ENCODE measurements at places on chromosomes 6 and 20.

GRCh38 chr6:15549371-15549770, 113.5 kb downstream of the DTNBP1 start:
- no peak for DNase-seq

GRCh38 chr6:3316331-3316730, 57.6 kb downstream of the PSMG4 start:
- no peak for DNase-seq

GRCh38 chr6:20827798-20828197, 293.5 kb downstream of the CDKAL1 start:
- DNase-seq: peak; percentile 84

GRCh38 chr6:133973109-133973971, 20.3 kb downstream of the TBPL1 start:
- no peak for DNase-seq

DNA sequence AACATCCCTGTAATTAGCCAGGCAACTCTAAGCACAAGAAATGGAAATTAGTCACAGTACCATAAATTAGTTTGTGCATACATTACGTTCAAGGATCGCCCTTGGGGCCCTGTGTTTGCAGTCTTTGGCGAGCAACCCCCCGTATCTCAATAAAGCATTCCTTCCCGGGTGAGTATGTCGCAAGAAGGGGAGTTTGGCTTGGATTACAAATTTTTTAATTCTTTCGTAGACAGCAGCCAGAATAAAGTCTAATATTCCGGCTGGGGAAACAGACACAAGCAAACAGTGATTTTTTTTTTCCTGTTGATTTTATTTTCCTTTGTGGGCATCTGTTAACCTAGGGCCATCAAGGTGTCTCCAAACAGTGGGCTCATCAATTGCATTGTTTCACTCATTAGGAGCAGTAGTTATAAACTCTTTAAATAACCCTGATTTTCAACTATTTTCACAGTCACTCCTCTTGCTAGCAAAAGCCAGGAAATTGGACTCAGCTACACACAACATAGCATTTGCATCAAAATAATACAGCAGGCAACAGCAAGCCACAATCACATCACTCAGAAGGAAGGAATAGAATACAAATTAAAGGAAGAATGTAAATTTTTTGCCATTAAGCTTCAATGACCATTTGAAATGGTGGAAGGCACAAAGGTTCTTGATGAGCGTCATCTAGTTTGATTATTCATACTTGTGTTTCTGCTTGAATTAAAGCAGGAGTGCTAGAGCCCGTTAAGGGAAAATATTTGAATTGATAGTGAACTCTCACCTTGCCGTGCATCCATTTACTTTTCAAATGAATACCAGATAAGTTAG, 85.3 kb downstream of the LINC00237 start:
- DNase-seq: no peak

GRCh38 chr20:51960047-51960675, 157.8 kb upstream of the SALL4 start:
- DNase-seq: no peak

DNA sequence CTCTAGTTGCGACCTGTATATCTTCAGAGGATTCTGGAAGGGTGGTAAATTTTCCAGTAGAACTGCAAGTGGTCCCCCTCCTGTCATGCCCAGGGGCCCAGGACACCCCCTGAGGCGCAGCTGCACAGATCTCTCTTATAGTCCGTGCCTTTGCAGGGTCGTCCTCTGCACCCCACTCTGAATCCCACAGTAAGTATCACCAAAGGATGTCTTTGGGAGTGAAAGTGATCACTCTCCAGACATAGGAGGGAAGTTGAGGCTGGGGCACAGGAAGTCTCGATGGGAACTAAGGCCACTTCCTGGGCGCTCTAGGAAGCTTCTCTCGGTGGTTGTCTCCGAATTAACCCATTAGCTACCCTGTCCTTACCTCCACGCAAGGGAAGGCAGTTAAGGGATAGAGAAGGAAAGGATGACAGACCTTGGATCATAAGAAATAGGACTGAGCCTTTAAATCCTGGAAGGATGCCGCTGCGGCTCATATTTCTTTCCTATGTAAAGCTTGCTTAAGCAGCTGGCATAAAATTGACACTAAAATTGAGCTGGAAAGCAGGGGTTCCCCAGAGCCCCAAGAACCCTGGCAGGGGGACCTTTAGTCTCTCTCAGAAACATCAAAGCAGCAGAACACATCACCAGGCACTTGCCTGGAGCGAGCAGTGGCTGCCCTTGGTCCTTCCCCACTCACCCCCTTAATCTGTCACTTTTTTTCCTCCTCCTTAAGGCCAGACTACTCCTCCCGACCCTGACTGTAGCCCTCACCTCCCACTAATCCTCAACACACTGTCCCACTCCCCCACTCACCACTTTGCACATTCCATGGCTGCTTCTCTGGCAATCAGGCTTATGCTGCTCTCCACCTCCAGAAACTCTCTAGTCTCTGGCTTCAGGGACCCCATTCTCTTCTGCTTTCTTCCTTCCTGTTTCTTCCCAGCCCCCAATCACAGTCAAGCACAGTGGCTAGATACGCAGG, at the start of gene ZKSCAN4:
ZKSCAN4 (minus strand) TSS at position 261 of the 967 bp plus-strand sequence. CDS start 289 bp downstream, outside the sequence.
- DNase-seq: peak; percentile 69

DNA sequence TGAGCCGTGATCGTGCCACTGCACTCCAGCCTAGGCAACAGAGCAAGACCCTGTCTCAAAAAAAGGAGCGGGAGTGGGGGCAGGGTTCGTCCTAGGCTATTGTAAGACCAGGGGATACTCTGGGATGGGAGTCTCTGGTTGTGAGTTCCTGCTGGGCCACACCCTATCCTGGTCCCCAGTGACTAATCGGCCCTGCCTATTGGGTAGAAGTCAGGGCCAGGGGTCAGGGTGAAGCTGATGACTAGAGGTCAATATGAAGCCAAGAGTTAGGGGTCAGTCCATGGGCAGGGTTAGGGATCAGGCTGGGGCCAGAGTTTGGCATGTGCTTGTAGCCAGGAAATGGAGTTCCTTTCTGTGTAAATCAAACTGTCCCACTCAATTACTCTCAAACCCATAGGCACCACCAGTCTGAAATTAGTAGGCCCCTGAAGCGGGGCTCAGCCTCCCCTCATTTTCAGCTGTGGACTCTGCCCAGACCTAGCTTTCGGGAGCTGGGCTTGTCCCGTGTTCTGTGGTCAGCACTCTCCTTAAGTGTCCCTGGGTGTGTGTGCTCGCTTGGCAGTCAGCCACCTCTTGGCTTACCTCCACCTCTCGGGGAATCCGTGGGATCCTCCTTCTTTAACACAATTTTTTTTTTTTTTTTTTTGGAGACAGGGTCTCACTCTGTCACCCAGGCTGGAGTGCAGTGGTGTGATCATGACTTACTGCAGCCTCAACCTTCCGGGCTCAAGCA, 1.8 kb downstream of the HSPA12B start:
- no peak for DNase-seq

DNA sequence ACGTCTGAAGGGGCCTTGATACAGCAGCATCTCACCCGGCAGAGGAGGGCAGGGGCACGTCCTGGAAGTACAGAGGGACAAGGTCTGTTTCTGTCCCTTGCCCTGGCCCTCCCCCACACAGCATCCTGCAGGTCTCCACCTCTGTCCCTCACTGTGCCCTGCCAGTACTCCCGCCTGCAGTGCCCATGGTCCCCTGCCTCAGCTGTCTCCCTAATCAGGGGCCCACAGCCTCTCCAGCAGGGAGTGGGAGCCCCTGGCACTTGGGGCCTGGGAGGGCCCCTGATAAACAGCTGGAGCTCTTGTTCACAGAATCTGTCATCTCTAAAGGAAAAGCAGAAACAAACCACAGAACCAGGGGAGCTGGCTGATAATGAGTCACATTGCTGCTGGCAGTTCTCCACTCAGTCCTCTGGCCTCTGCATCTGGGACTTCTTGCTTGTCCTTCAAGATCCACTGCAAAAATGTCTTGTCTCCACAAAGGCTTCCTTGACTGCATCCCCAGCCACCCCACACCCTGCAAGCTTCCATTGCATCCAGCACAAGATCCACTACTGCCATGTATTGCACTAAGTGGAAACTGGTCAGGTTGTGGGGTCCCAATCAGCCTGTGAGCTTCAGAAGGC, 33.2 kb upstream of the TAF8 start:
- DNase-seq: peak; percentile 13

GRCh38 chr20:21613512-21613911, 92.0 kb upstream of the PAX1 start:
- DNase-seq: no peak

- no peak for DNase-seq
Measured at GRCh38 chr20:47181056-47181862, 175.2 kb downstream of the ZMYND8 start.

DNA sequence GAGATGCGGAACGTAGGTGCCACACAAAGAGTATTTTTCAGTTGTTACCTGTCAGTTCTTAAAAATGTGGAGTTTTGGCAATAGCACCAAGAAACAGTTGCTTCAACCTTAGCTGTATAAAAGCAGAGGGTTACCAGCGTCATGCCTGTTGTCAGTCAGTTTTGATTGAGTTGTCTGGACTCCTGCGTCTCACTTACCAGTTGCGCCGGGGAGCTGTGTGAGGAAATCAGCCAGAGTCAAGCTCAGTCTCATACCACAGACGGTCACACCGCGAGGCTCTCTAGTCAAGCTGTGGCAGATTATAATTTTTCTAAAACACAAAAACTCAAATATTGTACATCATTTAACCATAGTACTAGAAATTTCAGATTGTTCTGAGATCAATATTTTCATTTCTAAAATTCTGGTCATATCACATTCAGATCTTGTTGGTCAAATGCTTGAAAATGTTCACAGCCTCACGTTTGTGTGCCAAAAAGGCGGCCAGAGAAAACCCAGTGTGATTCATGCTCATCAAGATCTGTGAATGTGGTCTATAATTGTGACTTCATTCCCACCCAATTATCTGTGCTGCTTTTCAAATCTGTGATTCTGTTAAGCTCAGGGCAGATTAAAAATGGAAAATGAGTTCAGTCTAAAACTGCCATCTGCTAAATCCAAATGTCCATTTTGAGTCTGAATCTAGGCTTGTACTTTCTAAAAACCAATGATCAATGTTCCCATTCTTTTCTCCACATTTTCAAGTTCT, 37.5 kb downstream of the SASH1 start:
- DNase-seq: no peak

DNA sequence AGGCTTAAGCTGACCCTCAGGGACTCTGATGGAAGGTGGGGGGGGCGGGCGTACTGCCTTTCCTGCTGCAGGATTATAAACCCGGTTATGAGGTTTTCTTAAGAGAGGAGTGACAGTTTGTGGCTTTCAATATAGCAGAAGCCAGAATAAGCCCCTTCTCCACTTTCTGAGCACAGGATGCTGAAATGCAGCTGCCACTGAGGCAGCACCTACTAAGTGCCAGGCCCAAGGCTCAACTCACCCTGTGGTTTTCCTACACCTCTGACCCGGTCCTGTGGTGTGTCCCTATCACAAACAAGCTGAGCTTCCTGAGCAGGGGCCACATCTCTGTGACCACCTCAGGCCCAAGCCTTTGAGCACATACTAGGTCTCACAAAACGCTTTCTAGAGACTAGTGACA, 59.6 kb upstream of the NFATC2 start:
- DNase-seq: no peak

- no peak for DNase-seq
Measured at GRCh38 chr6:40722091-40722490, 134.9 kb upstream of the LRFN2 start.

Measured in AG09309 (cell line).